ENCODE measurements at places on chromosomes 5 and 9.
A peak's percentile ranks its signal among the peaks of the same experiment; 100 is the strongest.

DNA sequence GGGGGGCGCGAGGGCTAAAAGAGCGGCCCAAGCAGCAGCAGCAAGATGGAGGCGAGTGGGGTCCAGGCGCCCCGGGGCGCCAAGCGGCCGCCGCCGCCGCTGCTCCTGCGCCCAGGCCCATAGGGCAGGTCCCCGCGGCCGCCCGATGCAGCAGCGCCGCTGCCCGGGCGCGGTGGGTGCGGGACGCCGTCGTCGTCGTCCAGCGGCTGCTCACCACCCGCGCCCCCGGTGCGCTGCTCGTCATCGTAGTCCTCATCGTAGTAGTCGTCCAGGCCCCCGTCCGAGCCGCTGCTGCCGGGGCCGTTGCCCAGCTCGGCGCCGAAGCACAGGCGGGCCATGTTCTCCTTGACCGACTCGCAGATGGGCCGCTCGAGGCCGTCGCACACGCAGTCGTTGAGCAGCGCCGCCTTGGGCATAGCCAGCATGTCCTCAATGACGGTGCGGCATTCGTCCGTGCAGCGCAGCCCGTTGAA, 1.5 kb downstream of the GAS1 start:
- DNase-seq: no peak

DNA sequence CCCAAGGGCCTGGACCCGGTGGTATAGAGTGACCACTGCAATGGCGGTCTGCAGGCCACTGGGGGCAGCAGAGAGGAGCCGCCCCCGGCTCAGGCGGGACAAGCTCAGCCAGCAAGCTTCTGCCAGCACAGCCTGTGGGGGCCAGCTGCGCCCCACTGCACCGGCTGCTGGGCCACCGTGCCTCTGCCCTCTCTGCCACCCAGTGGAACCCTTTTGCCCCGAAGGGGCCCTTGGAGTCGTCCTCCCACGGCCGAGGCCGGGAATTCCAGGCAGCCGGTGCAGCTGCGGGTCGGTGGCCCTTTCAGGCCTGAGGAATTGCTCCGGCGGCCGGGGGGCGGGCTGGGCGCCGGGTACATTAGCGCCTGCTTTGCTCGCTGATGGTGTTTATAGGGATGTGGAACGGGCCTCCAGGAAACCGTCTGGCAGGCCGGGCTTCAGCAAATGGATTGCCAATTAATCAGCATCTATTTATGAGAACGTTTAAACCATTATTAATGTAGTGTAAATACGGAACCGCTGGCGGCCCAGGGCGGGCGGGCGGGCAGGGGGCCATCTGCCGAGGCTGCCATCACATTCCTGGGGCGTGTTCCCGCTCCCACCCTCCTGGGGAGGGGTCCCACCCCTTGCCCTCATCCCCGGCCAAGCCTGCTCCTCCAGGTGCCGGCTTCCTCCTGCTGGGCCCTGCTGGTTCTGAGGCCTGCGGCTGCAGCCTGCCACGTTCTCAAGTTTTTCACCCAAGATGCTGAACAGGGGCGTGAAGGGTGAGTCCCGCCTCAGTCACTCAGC, 127.4 kb downstream of the BARX1 start:
- peak; percentile 27 for DNase-seq

- no peak for DNase-seq
These were observed 838 bp downstream of the POLK start for GRCh38 chr5:75512383-75513074.

DNA sequence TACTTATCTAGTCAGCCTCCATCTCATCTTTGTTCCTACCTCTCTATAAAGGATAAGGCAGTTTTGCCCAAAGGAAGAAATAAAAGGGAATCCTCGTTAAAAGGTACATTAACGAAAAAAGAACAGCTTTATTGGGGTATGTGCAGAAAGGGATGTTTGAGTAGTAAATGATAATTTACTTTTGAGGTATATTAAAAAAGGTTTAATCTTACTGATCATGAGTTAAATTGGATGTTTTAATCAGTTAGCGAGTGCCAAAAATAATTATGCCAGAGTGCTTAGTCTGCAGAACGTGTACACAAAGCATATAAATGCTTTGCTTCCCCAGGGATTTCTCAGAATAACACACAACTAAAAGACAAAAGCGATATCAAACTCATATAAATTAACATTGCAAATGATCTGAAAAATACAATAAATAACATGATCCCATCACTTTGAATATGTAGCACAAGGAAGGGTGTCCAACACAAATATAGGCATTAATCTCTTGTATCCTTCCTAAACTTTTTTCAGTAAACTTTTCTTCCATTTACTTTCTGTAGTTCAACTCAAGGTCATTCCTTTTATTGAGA, 865.0 kb downstream of the NR2F1-AS1 start:
- DNase-seq: no peak

GRCh38 chr5:154937186-154937717, 759 bp downstream of the GEMIN5 start:
- DNase-seq: no peak

- no peak for DNase-seq
These were observed 215.7 kb upstream of the ELL2 start for GRCh38 chr5:96177303-96177869.

DNA sequence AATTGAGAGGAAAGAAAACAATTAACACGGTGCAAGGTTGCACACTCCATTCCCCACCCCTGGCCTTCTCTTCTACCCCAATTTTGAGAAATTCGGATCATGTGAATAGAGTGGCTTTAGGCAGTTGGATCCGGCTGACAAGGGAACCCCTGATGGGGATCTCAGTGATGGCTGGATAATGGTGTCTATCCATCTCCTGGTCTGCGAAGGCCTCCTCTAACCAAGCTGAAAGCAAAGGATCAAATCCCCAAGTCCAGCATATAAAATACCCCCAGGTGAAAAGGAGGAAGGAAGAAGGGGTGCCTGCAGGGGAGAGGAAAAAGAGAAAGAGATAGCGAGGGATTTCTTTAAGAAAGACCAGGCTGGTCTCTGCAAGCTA, 16.0 kb downstream of the NR2F1 start:
- DNase-seq: no peak

DNA sequence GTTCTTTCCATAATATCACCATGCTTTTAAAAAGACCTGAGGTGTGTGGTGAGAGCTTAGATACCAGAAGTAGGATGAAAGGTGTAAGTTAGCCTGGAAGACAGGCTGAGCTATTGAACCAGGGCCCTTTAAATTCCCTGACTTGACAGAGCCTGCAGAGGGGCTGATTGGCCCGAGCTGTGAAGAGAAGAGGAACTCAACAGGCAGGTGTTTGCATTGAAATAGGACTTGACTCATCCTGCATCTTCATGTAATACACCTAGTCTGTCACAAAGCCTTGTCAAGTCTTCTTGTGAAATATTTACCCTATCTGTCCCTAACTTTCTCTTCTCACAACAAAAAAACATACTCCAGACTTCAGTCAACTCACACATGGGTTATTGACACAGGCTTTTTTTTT, 16.6 kb upstream of the ANP32B start:
- DNase-seq: no peak

GRCh38 chr5:131260895-131261294, 3.0 kb upstream of the CDC42SE2 start:
- DNase-seq: no peak

DNA sequence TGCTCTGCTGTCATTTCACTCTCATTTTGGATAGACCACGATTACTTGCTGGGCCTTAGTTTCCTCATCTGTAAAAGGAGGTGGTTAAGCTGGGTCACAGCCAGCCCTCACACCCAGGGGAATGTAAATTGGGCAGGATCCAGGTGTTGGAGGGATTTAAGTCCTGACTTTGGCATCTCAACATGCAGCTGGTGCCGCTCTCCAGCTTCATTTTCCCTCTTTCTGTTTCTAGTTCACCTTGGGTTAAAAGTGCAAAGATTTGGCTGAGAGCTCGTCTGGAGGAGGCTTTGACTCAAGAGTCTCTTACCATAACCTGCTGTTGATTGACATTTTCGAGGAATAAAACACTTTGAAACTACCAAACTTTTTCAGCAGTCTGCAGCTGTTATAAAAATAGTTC, 144.3 kb upstream of the DHFR start:
- DNase-seq: no peak

DNA sequence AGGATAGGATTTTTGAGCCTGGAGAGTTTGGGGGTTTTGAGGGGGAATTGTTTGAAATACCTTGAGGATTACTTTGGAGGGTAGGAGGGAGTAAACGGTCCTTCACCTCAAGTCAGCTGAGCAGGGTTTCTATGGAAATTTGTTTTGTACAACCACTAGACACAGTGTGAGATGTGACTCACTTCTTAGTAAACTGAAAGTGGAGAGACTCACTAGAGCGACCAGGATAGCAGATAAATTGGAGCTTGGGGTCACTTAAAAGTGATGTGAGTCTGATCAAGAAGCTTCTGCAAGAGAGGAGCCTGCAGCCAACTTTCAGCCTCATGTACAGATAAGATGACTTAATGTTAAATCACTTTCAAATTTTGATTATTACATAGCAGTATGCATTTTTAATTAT, 1945.9 kb upstream of the NUDT12 start:
- no peak for DNase-seq

GRCh38 chr5:77983482-77984199, 207.5 kb upstream of the TBCA start:
- no peak for DNase-seq

- DNase-seq: no peak
These were observed 147.5 kb downstream of the NXNL2 start for GRCh38 chr9:88682431-88682831.

DNA sequence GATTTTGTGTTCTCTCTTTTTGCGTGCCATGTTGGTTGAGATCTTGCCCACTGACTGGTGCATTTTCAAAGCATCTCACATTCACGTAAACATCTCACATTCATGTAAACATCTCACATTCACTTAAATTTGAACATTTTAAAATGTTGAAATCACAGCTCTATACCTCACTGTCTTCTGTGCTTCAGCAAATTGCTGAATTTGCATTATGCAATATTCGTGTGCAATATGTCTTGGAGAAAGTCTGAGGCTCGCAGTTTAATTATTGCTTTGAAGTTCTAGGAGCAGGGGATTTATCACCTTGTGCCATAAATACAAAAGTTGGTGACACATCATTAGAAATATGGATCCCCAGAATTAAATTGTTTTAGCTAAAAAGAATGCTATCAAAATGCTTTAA, 42.6 kb downstream of the TNFSF15 start:
- DNase-seq: no peak

DNA sequence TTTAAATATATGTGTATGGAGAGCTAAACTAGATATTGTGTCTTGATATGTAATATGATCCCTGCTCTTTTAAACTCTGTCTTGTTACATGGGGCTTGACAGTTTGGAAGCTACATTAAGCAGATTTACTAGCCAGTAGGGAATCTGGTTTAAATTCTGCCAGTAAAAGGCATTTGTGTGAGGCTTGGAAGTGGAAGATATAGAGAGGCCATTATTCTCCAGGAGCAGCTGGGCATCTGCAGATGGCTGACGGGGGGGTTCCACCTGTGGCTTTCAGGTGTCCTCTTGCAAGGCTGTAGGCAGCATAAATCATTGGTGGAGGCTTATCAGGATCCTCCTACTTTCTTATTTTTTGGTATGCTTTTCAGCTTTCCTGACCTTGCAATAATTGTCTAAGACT, 179.1 kb upstream of the FBXL7 start:
- no peak for DNase-seq

- DNase-seq: no peak
These were observed 44.8 kb downstream of the MEGF10 start for GRCh38 chr5:127335381-127335780.

DNA sequence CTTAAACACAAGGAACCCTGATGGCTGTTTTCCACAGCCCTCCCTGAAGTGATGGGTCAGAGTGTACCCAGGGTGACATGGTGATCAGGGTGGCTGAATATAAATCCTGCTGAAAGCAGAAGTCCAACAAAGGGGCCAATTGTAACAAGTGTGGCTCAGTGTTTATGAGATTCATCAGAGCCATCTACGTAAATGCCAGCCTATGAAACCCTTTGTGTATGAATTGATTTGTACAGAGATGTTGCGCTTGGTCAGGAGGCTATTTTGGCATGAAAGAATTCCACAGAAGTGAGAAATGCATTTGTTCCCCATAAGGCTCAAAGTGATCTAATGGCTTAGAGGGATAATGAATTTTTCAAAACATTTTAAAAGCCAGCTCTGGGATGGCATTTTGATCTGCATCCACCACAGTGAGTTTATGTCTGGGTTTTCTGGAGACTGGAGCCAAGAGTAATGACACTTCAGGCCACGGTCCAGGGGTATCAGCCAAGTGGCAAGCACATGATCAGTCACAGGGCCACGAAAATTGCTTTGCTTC, 12.4 kb downstream of the PRUNE2 start:
- DNase-seq: no peak

GRCh38 chr9:70043689-70044489, at the start of gene MAMDC2:
Gene MAMDC2, plus strand, starts transcription at chr9:70043848. Its CDS starts 350 bp downstream, at chr9:70044198.
- no peak for DNase-seq

DNA sequence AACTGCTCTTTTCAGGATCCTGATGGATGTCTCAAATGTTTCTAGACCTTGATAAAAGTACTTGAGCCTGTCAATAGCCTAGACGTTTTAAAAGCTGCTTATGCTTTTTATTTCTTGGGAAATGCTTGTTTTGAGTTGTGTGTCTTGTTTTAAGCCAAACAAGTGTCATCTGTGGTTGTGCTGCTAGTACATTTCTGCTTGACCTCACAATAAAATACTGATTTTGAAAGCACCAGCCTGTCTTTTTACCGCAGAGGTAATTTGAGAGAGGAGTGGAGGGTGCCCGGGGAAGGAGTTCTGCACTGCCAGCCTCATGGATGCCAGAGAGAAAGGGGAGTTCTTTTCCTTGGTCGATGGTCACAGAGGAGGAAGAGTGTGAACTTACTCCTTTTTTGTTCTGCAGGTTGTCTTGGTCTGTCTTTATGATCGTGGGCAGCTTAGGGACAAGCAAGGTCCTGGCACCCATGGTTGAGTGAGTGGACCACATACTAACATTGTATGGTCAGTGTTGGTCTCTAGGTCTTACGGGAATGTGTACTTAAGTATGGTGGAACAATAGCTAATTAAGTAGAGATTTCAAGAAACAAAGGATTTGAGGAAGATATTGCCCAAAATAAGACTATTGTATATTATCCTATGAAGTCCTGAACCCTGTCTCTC, 61.0 kb downstream of the TRIO start:
- DNase-seq: no peak

DNA sequence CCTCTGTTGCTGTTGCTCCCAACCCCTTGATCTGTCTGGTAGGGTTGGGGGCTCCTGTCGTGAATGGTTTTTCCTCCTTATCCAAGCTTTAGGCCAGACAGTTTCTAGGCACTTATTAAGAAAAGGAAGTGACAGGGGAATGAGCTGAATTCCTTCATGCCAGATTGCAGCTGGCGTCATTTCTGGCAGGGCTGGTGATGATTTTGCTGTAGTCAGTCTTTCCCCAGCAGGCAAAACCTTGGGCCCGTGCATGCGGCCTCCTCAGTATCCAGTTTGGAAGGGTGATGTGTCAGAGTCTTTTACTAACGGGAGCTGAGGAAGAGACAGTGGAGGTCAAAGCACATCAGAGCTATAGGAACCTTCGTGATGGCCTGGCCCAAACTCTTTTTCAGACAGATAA, 58.8 kb downstream of the COL27A1 start:
- no peak for DNase-seq

- no peak for DNase-seq
These were observed 40.5 kb upstream of the HMGCS1 start for GRCh38 chr5:43353668-43354067.
